HFFc6 (cell line): ENCODE measurements at places on chromosomes 2 and 18.
A peak's percentile ranks its signal among the peaks of the same experiment; 100 is the strongest.

GRCh38 chr2:2646433-2647051, 315.5 kb upstream of the MYT1L start:
- no peaks in the 10 kb centered on the region for H3K4me1 ChIP-seq
- H3K36me3 ChIP-seq = peaks cover 10% of the 10 kb centered on the region
- H3K27me3 ChIP-seq = peaks cover 2% of the 10 kb centered on the region
- H3K4me3 ChIP-seq = no peak overlapping the region
- H3K27ac ChIP-seq = no peak overlapping the region

DNA sequence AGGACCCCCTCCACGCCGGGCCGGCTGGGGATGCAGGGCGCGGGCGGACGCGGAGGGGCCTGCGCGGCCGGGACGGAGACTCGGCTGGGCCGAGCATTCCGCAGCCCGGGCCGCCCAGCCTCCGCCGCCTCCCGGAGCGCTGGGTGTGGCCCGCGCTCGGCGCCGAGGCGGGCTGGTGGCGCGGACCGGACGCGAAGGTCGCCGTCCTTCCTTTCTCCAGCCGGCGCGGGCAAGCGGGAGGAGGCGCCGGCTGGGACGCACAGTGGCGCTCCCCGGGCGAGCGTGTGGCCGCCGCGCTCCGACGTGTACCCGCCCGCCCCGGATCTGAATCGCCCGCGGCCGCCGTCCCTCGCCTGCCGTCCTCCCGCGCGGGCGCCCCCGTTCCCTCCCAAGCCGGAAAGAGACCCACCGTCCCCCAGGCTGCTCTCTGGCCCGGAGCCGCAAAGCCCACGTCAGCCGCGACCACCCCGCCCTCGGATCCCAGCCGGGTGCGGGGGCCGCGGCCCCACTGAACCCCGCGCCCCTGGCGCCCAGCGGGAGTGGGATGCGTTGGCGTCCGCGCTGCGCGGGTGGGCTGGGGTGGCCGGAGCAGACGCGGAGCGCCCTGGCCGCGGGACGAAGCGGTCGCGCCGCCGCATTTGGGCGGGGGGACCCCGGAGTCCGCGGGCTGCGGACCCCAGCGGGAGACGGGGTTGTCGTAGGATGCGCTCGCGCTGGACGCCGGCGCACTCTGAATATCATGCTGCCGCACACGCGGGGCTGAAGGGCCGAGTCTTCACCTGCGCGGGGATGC, 634 bp downstream of the SPATS2L start:
- peak overlapping the region; percentile 79 for H3K27ac ChIP-seq
- no peaks in the 10 kb centered on the region; the same call in 1 of the 2 replicates for H3K27me3 ChIP-seq
- H3K4me1 ChIP-seq = peaks cover 71% of the 10 kb centered on the region
- peaks cover 11% of the 10 kb centered on the region for H3K36me3 ChIP-seq
- DNase-seq = no peak
- peak overlapping the region; percentile 91 for H3K4me3 ChIP-seq

- H3K36me3 ChIP-seq = no peaks in the 10 kb centered on the region
- no peak overlapping the region for H3K27ac ChIP-seq
- no peak overlapping the region for H3K4me3 ChIP-seq
Measured at GRCh38 chr18:56926734-56927133, 220.2 kb upstream of the BOD1L2 start.

- no peaks in the 10 kb centered on the region for H3K36me3 ChIP-seq
- no peak overlapping the region for H3K4me3 ChIP-seq
- H3K27ac ChIP-seq = no peak overlapping the region
- DNase-seq = no peak
- H3K4me1 ChIP-seq = peaks cover 20% of the 10 kb centered on the region
Measured at GRCh38 chr18:70450426-70451253, 161.8 kb downstream of the SOCS6 start.

DNA sequence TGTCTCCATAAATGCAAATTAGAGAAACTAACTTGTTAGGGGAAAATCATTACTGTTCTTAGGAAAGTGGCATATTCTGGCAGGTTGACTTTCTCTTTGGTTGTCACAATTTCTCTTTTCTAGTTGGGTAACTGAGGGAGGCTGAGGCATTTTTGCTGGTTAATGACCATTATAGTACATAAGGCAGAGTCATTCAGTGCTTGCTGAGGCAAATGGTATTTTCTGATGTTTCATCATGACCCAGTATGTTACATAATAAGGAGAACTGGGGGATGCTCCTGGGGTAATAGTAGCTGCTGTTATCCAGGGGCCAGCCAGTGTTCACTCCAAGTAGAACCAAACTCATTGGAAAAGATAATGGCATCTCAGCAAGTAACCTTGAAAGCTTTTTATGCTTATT, 62.3 kb downstream of the ITGA6 start:
- no peak overlapping the region for H3K27ac ChIP-seq
- H3K36me3 ChIP-seq = peaks cover 16% of the 10 kb centered on the region; the same call in 1 of the 2 replicates
- no peaks in the 10 kb centered on the region for H3K4me1 ChIP-seq
- H3K27me3 ChIP-seq = no peaks in the 10 kb centered on the region
- H3K4me3 ChIP-seq = no peak overlapping the region
